ENCODE measurements at places on chromosomes 11 and 22.

DNA sequence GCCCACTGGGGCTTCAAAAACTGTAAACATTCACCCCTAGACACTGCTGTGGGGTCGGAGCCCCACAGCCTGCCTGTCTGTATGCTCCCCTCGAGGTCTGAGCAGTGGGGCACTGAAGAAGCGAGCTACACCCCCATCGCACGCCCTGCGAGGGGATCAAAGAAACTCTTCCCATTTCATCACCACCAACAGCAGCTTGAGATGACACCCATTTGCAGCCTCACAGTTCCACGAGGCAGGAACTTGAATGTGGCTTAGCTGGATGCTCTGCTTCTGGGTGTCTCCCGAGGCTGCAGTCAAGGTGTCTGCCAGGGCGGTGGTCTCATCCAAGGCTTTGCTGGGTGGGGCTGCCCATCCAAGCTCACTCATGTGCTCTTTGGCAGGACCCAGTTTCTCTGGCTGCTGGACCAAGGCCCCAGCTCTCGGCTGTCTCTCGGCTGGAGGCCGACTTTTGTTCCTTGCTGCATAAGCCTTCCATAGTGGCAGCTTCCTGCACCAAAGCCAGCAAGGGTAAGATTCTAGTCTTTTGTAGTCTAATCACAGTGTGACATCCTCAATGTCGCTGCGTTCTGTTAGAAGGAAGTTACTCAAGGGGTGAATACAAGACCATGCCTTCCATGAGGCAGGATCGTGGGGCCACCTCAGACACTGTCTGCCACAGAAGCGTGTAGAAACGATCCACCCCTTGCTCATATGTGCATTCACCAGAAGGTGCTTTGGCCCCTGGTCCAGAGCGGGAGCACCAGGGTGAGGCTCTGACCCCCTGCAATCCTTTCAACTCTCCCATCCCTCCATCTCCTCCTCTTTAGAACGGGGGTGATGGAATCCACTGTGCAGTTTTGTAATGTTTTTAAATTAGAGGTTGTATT lies 46.2 kb upstream of the SEPTIN5 start:
- no peak for DNase-seq

DNA sequence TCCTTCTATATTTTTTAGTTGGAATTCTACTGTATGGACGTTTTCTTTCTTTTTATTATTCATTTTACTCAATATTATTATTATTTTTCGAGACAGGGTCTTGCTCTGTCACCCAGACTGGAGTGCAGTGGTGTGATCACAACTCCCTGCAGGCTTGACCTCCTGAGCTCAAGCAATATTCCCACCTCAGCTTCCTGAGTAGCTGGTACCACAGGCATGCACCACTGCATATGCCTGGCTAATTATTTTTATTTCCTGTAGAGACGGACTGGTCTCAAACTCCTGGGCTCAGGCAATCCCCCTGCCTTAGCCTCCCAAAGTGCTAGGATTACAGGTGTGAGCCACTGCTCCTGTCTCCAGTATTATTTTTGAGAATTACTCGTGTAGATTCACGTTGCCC lies 34.0 kb upstream of the CCDC134 start:
- no peak for DNase-seq

DNA sequence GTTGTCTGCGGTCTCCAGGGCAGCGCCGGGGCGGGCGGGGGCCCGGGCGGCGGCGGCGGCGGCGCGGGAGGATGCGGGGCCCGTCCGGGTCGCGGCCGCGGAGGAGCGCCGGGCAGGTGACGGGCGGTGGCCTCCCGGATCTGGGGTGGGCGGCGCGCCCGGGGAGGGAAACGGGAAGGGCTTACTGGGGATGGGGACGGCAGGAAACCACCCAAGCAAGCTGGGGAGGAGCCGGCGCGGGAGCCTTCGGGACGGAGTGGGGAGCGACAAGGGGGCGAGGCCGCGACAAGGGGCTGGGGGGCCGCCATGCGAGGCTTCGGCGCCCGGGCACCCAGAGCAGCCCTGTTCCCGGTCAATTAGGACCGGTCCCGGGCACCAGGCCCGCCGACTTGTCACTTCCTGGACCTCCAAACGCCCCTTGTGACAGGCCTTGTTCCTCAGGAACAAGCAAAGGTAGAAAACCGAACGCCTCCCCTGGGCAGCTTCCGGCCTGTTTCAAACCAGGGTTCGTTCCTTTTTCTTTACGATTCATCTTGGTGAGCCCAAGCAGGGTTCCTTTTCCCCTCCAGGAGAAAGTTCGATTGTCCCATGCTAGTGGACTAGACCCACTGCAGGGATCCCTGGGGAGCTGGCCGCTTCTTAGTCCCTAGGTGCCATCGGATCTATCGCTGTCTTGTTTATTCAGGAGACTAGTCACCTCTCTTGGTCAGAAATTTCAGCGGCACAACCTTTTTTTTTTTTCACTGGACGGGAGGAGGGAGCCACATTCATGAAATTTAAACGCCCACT lies 492 bp downstream of the JHY start:
- DNase-seq, result peak; percentile 32

DNA sequence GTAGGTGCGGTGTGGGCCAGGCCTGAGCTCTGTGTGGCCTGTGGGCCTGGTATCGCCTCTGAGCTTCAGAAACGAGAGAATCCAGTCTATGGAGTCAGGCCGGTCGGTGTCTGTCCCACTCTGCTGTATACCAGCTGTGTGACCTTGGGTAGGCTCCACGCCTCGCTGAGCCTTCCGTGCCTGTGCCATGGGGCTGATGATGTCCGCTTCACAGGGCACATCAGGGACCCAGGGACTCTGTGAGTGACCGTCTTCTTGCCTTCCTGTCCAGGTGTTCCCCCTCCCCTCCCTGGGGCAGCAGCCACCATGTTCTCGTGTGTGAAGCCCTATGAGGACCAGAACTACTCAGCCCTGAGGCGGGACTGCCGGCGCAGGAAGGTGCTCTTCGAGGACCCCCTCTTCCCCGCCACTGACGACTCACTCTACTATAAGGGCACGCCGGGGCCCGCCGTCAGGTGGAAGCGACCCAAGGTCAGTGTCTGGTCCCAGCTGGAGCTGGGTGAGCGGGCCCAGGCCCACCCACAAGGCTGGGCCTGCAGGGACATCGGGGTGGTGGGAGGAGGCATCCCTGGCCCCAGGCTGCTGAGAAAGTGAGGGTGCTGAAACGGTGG lies 17.9 kb downstream of the CAPN5 start:
- DNase-seq, result no peak

- peak; percentile 58 for DNase-seq
These were observed 62.4 kb downstream of the NECTIN1 start for GRCh38 chr11:119666463-119667131.

DNA sequence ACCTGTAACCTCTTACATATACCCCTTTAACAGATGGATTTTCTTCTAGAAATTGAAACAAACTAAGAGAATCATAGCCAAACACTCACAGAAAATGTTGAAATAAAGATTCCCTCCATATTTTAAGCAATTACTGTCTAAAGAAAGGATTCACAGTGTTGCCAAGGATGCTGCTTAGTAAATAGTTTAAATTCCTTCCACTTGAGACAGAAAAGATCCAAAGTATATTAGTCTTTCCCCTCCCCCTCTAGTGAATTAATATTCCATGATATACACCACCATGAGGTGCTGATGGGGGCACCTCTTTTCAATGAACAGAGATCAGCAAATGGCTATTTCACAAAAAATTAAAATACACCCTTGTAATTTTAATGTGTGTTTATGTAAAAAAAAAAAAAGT lies 186.8 kb downstream of the SOX6 start:
- no peak for DNase-seq

- DNase-seq, result no peak
These were observed 7.3 kb downstream of the PHLDA2 start for GRCh38 chr11:2921742-2922493.

GRCh38 chr22:39171623-39172264 lies 19.3 kb upstream of the CBX7 start:
- DNase-seq, result no peak

- no peak for DNase-seq
These were observed 56.5 kb upstream of the ARHGAP32 start for GRCh38 chr11:129248618-129249017.

DNA sequence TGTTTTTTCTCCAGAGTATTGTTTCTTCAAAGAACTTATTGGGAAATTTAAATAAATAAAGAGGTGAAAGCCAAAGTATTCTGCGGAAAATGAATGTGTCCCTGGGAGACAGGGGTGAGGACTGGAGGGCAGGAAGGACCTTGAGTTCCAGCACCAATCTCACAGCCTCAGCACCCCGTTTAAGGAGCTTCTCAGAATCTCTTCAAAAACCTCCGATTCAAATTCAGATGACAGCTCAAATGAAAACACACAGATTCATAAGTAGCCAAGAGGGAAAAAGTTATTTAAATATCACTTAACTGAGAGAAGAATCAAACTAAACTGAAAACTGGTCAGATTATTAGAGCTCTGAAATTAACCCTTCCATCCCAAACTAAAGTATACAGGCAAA lies 12.5 kb downstream of the MTMR2 start:
- no peak for DNase-seq

DNA sequence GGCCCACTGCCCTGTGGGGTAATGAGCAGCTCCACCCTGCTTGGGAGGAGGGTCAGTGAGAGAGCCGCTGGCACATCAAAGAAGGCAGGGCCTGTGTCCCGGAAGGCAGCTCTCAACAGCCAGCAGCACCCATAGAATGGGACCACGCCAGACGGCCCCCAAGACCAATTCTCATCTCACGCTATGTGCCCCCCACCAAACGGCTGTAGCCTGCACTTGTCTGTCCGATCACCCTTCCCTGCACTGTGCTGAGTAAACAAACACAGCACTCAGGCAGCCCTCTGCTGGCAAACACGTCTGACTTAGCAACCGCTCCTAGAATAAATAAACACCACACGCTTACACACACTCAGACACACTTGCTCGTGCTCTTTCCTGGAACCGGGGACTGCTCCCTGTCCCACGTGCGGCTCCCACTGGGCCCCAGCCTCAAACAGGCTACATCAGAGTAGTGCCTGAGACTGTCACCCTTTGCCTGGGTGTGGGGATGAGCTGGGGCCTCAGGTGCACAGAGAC lies 53.2 kb upstream of the CDON start:
- DNase-seq, result no peak

DNA sequence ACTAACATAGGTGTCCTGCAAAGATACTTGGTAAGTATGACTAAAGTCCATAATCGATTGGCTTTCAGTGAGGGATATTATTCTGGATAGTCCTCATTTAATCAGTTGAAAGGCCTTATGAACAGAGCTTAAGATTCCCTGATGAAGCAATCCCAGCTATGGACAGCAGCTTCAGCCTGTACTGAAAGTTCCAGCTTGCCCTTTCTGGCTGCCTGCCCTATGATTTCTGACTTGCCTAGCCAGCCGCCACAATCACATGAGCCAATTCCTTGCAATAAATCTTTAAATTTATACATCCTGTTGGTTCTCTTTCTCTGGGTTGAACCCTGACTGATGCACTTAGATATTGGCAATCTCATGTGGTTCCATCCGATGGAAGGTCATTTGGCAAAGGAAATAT lies 759.0 kb upstream of the API5 start:
- no peak for DNase-seq

DNA sequence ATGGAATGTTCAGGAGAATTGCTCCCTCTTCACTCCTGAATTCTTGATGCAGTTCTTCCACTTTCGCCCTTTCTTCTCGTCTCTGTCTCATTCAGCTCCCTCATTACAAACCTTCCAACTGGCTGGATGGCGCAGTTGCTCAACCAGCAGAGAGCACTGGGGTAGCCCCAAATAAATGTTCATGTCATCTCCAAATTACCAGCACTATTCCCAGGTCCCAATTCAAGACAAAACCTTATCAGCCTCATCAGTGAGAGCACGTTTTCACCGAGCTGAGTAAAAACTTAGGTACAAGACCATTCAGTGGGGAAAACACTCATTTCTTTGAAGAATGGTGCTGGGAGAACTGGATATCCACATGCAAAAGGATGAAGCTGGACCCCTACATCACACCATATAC lies 120.0 kb downstream of the MED15 start:
- no peak for DNase-seq

GRCh38 chr22:47716890-47717615 lies 954.6 kb downstream of the TBC1D22A start:
- no peak for DNase-seq

DNA sequence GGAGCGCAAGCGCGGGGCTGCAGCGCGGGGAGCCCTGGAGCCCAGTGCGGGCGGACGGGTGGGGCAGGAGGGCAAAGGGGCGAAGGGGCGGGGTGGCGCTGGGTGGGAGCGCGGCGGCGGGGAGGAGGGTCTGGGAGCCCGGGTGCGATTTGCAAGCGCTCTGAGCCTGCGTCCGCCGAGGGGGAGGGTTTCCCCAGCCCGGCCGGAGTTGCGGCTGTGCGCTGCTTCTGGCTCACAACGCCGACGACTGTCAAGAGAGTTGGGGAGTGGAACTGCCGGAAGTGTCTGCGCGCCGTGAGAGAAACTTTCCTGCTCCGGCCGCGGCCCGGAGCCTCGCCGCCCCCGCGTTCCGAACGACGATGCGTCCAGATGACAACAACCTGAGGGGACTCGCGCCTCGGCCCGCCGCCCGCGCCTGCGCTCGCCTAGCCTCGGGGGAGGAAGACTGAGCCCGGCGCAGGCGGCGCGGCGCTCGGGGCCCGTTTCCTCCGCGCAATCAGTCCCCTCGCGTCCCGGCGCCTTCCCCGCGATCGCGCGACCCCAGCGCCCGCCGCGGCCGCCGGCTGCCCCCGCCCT lies at the start of gene ARHGAP42:
Gene ARHGAP42, plus strand, starts transcription at position 235 of the 576 bp plus-strand sequence. CDS start 391 bp downstream, outside the sequence.
- peak; percentile 3 for DNase-seq

DNA sequence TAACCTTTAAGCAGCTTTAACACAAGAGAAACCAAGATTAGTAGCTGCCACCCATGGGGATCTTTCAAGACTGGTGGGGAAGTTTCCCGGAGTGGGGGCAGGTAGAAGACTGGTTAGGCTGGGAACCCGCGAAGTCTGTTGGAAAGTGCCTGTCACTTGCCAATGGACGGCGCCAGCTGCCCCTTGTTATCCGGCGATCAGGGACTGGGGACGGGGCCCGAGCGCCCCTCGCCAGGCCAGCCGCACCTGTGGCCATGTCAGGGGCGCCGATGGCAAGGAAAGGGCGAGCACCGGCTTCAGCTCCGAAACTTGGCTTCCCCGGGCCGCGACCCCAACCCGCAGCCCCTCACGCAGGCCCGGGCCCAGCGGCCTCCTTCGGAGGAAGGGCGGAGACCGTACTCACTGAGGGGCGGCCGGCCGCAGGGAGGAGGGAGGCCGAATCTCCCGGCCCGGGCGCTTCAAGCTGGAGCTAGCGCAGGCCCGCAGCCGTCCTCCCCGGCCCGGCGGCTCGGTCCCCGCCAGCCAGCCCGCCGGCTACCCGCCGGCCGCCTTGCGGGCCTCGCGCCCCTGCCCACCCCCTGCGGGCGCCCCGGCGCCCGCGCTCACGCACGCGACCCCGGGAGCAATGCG lies 539 bp downstream of the EIF4ENIF1 start:
- peak; percentile 36 for DNase-seq

DNA sequence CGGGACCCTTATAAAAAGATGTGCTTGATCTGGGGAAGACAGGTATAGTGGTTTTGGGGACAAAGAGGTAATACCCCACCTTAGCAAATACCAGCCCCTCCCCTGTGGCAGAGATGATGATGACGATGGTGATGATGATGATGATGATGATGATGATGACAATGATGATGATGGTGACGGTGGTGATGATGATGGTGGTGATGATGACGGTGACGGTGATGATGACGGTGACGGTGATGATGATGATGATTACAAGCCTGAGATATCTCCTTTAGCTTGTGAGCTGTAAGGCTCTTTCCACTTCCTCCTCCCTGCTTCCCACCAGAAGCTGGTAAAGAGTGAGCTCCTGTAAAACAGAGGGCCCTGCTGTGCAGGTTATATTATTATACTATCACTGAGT lies 89.5 kb upstream of the TMEM45B start:
- no peak for DNase-seq

Data from stimulated activated CD4-positive, alpha-beta T cell treated with anti-CD3 and anti-CD28 coated beads, Interleukin-4, amount 100 ng/mL, for 1 hour (primary cell).